SHP77 treated with DMSO at 0.1 percent for 48 hours (cell line): ENCODE measurements at places on chromosomes 13 and 19.

GRCh38 chr13:66895780-66896179, 334.4 kb downstream of the PCDH9 start:
- no peak for DNase-seq

- no peak for DNase-seq
Observed at GRCh38 chr13:52010890-52011631, at the start of gene ATP7B. TSS of gene ATP7B (minus strand) at chr13:52011450. CDS start at chr13:52011337, 113 bp downstream.

- no peak for DNase-seq
Observed at GRCh38 chr13:46295491-46296114, 83.9 kb downstream of the LRRC63 start.

- no peak for DNase-seq
Observed at GRCh38 chr13:66180836-66181235, 1049.3 kb downstream of the PCDH9 start.

DNA sequence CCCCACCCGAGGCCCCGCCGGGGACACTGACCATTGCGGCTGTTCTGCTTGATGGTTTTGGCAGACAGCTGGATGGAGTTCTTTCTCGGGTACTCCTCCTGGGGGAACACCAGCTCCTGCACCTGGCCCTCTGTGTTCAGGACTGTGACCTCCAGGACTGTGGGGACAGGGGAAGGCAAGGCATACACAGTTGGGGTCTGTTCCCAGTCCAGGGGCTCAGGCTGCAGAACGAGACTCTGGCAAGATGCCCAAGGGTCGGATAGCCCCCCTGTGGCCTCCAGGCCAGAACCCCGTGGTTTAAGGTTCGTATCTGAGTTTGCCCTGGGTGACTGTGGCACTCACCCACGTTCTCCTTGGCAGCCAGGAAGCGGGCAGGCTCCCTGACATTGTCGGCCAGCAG, 22.7 kb upstream of the ASF1B start:
- DNase-seq: no peak

DNA sequence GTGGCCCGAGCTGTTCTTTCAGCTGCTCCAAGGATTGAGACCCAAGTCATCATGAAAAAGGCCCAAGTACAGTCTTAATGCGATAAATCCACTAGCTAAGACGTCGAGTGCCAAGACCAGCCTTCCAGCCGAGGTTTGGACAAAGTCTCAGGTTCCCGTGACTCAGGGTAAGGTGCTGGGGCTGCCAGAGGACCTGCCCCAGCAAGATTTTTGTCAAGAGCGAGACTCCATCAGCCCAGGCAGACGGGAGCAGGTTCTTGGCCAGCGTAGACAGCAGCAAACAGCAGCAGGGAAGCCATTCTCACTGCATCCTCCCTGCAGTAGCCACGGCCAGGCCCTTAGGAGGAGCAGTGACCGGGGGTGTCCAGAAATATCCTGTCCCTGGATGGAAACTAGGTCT, 3.4 kb downstream of the FEM1A start:
- DNase-seq: no peak

DNA sequence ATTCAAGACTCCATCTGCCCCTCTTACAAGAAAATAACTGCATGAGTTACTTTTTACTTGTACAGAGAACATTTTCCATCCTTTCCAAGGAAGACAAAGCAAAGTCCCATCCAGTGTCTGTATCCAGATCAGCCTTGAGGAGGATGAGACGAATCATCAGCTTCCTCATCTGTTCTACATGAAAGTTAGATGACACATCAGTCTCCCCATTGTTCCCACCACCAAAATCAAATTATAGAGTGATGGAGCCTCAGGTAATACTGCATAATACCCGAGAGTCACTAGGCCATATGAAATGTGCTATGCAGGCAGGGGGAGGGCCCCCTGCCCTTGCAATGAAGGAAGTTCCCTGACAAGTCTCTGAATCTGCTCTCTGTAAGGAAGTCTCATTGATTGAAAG, 1244.6 kb upstream of the SLC10A2 start:
- no peak for DNase-seq

- no peak for DNase-seq
Observed at GRCh38 chr19:18021121-18021755, 13.3 kb downstream of the ARRDC2 start.
